Sigmoid colon (tissue), 7 donors: ENCODE measurements at places on chromosomes 3 and 15. TPM values are rescaled to one million over a fixed set of nuclear protein-coding genes. Genes with fewer than 3 reads are reported as not detected.

Gene CHRNB4
- 2.5 TPM for total RNA-seq

Gene CYB561D2
- 8.7 TPM for total RNA-seq

DNA sequence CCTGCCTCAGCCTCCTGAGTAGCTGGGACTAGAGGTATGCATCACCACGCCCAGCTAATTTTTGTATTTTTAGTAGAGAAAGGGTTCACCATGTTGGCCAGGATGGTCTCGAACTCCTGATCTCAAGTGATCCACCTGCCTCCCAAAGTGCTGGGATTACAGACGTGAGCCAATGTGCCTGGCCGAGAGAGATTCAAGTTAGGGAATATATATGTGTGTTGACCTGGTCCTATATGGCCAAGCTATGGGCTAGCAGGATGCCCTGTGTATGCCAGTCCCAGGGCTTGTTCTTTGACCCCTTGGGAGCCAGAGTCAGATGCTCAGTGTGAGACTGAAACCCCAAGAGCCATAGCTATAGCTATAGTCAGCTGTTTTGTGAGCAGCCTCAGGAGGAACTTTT is 1.9 kb downstream of the NDUFAF3 start:
- no peak for DNase-seq

GRCh38 chr15:69653846-69654245 is 201.2 kb downstream of the RPLP1 start:
- no peak for DNase-seq

GRCh38 chr3:28912120-28912885 is 368.6 kb upstream of the RBMS3 start:
- DNase-seq, result no peak

DNA sequence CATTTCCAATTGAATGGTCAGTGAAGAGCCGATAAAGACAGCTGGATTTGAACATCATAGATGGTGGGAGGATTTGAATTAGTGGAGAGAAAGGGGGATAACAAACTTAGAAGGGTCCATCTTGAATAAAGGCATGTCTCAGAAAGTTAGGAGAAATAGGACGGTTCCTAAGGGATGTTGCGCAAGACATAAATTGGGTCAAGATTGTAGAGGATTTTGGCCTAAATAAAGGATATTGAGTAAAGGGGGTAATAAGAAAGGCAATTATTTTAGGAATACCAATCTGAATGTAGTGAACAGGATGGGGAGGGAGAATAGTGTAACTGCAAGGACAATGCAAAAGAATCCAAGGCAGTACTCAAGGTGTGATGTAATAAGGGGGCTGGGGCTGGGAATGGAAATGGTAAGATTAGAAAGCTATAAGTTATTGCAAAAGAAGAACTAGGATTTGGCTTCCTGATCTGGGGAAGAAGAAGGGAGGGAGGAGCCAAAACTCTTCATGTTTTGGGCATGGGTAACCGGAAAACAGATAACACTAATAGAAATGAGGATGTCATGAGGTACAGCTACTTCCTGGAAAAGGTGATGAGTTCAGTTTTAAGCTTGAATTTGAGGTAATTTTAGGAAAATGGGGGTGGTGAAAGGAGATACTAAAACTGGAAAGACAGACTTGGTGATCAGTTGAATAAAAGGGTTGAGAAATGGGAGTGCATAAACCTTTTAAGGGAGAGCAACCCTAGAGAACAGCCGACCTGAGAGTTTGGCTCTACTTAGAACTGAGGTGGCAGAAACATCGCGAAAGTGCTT is 17.3 kb upstream of the TRPC1 start:
- DNase-seq, result no peak

DNA sequence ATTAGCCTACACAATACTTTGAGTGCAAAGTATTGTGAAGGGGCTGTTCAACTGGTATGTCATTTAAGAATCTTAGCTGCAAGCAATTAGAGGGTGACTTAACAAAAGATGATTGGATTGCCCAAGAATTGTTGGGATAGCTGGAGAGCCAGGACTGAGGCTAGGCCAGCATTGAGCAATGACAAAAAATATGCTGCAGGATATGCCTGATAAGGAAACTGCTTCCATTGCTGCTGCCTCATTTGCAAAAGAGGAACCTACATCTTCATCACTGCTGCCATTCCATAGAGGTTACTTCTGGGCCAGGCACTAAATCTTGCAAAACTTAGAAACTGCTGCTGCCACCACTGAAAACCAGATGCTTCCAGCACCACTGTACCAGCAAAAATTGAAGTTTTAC is 108.0 kb upstream of the TBC1D5 start:
- DNase-seq, result no peak

DNA sequence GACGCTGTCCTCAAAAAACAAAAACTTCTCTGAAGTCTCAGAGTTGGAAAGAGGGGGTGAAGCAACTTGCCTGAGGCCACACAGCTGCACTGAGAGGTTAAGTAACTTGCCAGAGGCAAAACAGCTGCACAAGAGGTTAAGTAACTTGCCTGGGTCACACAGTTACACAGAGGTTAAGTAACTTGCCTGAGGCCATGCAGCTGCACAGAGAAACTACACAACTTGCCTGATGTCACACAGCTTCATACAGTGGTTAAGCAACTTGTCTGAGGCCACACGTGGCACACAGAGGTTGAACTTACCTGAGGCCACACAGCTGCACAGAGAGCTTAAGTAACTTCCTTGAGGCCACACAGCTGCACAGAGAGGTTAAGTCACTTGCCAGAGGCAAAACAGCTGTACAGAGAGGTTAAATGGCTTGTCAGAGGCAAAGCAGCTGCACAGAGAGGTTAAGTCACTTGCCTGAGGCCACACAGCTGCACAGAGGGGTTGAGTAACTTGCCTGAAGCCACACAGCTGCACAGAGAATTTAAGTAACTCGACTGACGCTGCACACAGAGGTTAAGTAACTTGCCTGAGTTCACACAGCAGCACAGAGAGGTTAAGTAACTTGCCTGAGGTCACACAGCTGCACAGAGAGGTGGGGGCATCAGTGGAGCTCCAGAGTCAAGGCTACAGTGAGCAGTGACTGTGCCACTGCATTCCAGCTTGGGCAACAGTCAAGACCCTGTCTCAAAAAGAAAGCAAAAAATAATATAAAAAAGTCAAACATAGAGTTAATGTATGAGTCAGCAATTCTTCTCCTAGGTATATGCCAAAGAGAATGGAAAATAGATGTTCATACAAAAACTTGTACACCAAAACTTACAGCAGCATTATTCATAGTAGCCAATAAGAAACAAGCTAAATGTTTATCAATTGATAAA is 12.0 kb upstream of the ACAD9 start:
- no peak for DNase-seq

DNA sequence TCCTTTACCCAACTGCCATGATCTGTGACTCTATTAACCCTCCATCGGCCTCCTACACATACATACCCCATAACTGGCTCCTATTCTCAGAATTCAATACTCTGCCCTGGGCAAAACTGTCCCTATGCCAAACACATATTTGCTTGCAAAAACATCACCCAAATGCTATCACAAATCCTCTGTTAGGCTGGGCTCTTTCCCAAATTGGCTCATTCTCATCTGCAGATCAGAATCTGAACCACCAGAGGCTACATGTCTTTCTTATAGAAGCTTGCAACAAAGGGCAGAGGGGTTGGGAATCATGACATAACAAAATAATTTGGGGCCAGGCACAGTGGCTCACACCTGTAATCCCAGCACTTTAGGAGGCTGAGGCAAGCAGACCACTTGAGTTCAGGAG is 45.4 kb upstream of the GOLM2 start:
- DNase-seq, result no peak

DNA sequence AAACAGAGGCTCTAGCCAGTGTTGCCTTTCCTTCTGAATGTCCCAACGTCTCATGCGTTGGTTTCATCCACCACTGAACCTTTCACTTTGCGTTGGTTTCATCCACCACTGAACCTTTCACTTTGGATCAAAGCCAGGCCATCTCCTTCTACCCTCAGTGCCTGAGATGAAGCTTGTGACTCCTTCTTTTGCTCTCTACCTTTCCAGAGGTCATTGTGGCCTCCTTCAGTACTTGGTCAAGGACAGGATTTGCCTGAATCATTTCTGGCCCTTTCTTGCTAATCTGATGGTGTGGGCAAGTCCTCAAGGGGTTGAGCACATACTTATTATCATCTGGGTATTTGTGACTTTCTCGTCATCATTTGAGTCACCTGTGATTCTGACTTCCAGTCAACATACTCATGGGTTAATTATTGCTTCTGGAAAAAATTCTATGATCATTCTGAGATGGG is 50.0 kb downstream of the SELENOT start:
- DNase-seq, result no peak

GRCh38 chr15:68424754-68425390 is 7.1 kb downstream of the ITGA11 start:
- no peak for DNase-seq
